Sciatic nerve (tissue), 2 donors: ENCODE measurements at places on chromosomes 2 and 18. TPM values are rescaled to one million over a fixed set of nuclear protein-coding genes. Genes with fewer than 3 reads are reported as not detected.

DNA sequence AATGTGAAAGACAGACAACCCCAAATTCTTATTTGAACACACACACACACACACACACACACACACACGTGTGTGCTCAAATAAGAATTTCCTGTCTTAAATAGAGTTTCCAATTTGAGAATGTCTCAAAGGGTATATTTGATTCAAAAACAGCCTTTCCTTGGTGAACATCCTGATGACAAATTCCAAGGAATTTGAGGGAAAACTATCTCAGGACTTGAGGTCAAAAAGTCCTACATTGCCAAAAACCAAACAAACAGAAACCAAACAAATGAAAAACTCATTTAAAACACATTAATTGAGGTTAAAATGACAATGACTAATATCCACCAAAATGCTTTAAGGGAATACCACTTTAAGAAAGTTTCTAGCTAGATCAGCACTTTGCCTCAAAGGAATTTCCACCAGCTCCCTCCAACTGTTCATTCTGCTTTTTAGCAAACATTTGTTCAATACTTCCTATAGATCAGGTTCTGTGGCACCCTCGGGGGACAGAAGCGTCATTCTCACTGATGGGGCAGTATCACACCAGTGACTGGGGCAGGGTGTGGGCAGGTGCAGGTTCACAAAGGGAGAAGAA, 232.1 kb upstream of the TRIB2 start:
- DNase-seq = no peak

DNA sequence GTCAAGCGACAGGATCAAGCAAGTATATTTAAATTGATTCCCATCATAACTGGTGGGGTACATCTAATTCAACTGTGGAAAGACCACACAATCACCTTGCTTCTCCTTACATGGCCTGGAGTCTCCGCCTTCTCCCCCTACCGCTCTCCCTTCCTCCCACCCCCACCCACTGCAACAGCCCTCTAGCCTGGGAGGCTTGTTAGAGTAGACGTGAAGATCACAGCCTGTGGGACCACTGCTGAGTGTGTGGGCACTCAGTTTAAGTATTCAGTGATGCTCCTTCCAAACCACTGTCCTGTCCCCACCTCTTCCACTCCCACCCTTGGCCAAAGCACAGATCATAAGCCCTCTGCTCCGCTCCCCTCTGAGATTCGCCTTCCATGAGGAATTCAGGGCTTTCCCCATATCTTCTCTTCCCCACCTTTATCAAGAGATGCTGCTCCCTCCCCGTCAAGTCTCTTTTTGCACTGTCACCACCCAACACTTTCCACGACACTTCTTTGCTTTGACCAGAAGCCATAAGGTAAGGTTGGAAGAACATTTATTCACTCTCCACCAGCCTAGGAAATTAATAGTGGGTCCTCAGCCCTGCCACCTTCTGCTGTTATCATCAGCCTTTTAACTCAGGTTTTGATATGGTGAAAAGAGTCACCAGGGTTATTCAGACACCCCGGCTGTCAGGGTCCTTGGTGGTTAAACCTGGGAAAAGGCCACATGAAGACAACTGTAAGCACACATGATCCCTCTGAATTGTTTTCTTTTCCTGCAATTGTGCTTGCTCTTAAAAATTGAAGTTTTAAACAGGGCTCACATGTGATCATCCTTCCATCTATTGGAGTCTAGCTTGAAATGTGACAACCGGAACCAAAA, 1.7 kb downstream of the METTL4 start:
- no peak for DNase-seq

- no peak for DNase-seq
Measured at GRCh38 chr18:53817976-53818950, 406.2 kb downstream of the MBD2 start.

- DNase-seq = no peak
Measured at GRCh38 chr2:98015671-98016070, 19.9 kb upstream of the TMEM131 start.

SCYGR4 gene
- total RNA-seq = not detected

DNA sequence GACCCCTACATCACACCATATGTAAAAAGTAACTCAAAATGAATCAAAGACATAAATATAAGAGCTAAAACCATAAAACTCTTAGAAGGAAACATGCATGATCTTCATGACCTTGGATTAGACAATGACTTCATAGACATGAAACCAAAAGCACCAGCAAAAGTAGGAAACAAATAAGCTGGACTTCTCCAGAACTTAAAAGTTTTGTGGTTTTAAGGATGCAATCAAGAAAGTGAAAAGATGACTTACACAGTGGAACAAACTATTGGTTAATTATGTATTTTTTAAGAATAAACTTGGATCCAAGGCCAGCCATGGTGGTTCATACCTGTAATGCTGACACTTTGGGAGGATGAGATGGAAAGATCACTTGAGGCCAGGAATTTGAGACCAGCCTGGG, 150.2 kb downstream of the GALNT1 start:
- no peak for DNase-seq

DNA sequence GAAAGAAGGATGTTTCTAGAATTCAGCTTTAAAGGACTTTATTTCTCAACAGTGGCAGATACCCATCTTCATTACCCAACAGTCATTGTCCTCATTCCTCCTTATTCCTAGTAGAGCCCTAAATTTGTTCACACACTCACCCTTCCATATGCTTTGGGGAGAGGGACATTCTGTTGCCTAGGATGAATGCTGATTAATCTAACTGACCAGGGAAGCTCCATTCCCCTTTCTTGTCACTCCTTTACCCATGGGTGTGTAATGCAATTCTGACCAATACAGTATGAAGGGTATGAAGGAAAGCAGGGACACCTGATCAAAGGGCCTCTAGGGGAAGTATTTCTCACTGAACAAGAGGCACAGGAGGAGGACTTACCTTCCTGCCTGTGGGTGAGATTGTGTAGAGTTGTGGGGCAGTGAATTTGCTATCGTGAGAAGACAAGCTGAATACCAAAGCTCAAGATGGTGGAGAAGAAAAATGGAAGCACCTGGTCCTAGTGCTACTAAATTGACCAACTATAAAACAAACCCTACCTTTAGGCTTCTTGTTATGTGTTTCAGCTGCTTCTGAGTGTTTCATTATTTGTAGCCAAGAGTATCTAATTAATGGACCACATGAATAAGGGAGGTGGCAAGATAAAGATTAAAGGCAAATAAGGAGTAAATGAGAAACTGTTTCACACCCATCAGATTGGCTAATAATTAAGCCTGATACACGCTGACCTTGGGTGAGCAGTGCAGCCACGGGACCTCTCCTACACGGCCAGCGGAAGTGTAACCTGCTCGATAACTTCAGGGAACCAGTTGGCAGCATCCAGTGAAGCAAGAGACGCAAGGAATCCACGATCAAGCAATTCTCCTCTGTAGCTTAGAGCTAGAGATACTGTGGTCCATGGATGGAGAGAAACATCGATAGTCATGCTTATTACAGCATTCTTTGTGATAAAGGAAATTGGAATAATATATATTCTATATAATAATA, 202.3 kb downstream of the MYCN start:
- no peak for DNase-seq

UNC50 gene
- 43.6 TPM for total RNA-seq

PPP1R1C gene
- total RNA-seq = 18.1 TPM

DNA sequence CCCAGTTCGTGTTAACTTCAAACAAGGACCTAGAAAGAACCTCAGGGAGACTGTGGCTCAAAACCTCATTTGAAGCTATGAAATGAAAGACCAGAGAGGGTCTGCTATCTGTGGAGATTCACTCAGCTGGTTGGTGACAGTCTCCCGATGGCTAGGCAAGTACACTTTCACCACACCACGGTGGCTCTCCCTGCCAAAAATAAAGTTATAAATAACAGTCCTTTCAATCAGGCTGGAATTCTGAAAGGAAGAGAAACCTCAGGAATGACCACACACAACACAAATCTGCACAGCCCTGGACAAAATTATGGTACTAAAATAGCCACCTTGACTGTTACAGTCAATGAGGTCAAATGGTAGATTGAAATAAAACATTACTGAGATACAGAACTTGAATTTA, 160.3 kb upstream of the ACAA2 start:
- no peak for DNase-seq

TCF7L1 gene
- 26.9 TPM for total RNA-seq

SH3RF3 gene
- total RNA-seq = 6.4 TPM

DNA sequence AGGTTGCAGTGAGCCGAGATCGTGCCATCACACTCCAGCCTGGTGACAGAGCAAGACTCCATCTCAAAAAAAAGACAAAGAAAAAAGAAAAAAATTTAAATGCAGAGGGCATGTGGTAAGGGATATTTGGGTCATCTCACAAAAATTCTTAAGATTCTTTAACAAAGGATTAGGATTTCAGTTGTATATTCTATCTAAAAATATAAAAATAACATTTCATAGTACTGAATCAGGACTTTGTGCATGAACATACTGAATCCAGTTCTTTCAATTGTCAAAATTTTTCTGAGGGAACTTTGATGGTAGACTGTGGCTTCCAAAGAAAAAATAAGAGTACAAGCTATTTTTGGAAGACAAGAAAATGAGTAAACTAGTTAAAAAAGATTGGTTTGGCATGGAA, 6.5 kb upstream of the PPP3R1 start:
- no peak for DNase-seq

DES gene
- total RNA-seq = 1.4 TPM

DYNAP gene
- total RNA-seq = not detected

GRCh38 chr2:60725466-60725865, 30.6 kb upstream of the PAPOLG start:
- DNase-seq = no peak

GRCh38 chr2:228629251-228629650, 447.8 kb upstream of the SPHKAP start:
- DNase-seq = no peak

DNA sequence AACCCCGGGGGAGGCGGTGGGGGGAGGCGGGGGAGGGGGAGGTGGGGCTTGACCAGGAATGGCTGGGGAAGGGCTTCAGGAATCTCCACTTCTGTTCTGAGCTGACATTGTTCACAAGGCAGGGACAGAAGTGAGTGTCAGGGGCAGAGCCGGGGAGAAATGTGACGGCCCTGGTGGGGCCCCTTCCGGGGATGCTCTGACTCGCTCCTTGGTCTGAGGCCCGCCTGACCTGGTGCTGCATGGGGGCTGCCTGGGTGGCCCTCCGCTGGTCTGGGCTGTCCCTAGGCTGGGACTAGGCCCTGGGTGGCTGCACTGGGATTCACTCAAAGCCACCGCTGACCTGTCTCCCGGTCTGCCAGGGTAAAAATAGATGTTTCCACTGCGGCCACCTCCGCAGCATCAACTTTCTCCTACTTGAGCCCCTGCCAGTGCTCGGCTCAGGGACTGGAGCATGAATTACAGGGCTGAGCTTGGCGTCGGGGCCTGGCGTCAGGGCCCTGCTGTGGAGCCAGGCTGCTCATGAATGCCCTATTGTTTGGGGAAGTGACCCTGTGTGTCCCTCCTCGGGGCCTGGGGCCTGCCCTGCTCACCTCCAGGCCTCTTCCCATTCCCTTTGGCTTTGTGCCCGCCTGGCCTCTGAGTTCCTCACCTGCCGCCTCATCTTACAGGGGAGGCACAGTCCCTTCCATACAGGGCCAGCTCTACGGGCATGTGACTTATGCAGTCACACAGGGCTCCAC, 247.5 kb downstream of the DYSF start:
- DNase-seq = peak; percentile 76

GRCh38 chr2:102929721-102930120, 167.9 kb downstream of the TMEM182 start:
- DNase-seq = no peak

DNA sequence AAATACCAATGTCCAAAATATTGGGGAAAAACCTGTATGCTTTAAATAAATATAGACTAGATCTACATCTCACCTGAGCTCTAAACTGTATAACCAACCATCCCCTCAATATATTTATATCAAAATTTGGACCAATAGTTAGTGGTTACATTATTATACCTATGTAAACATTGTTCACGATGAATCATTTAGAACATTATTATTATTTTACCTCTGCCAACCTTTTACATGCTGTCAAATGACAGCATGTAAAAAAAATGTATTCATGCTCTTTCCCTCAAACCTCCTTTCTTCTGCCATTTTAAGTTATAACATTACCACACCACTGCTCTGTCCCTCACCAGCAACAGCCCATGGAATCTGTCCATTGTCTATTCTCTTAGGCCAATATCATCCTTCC, 9.6 kb downstream of the FTCDNL1 start:
- no peak for DNase-seq
